ENCODE measurements at places on chromosomes 7 and 10. TPM values are rescaled to one million over a fixed set of nuclear protein-coding genes. Genes with fewer than 3 reads are reported as not detected.

The TMEM130 gene
- total RNA-seq: not detected

The PRSS37 gene
- not detected for total RNA-seq

The ASB15 gene
- total RNA-seq: not detected

The NAPEPLD gene
- total RNA-seq: 75.5 TPM

The GIMAP6 gene
- 12.5 TPM for total RNA-seq
